ENCODE measurements at places on chromosomes 11 and 22.

DNA sequence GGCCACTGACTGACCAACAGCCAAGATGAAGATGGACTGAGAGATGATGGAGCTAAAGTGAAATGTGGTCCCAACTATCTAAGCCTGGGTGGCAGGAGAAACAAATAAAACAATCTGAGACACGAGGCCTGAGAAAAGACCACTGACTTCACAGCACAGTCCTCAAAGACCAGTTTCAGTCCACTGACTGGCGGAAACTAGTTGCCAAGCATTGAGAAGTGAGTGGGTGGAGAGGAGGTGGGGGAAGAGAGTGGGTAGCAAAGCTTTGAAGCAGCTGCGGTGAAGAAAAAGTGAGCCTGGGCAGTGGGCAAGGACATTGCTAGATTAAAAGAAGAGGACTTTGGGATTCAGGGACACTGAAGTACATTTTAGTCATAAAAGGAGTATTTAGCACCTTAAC, 1.9 kb downstream of the MS4A1 start:
- no peak for DNase-seq

DNA sequence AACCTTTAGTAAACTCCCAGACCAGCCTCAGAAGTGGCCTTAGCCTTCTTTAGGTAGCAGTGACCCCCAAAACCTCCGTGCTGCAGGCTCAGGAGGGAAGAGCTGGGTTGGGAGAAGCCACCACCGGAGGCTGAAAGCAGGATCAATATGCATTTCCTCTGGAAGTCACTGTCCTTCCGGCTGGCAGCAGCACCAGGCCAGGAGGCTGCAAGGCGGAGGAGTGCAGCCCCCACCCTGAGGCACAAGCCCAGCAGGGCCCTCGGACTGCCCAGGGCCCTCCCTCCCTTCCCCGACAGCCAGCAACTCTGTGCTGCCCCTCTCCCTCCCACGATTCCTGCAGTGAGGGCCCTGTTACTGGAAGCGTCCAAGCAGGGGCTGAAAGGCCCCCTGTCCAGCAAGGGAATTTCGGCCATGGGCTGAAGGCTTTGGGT, 3.2 kb upstream of the NRXN2 start:
- DNase-seq = no peak

- DNase-seq = no peak
Measured at GRCh38 chr22:36147196-36147791, 13.3 kb downstream of the APOL3 start.

- DNase-seq = no peak
Measured at GRCh38 chr11:35009944-35010342, 93.5 kb downstream of the PDHX start.

GRCh38 chr11:66346476-66347424, 679 bp downstream of the B4GAT1 start:
- DNase-seq = no peak

DNA sequence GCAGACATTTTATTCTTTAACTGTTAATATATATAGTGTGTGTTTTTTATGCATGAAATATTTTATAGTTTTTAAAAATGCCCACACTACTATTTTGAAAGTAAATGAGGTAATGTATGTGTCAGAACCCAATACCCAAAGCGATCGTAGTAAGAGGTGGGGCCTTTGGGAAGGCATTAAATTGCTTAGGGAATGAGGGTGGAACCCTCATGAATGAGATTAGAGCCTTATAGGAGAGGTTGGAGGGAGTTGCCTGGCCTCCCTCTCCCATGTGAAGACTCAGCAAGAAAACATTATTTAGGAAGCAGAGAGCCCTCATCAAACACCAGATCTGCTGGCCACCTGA, 11.1 kb downstream of the KLHL35 start:
- DNase-seq = no peak

GRCh38 chr11:44732564-44732963, 5.8 kb downstream of the TSPAN18 start:
- no peak for DNase-seq

- no peak for DNase-seq
Measured at GRCh38 chr11:19816040-19816439, 103.4 kb downstream of the NAV2 start.

GRCh38 chr11:60703374-60703773, 4.0 kb downstream of the MS4A8 start:
- no peak for DNase-seq
